ENCODE measurements at places on chromosomes 1 and 21.

DNA sequence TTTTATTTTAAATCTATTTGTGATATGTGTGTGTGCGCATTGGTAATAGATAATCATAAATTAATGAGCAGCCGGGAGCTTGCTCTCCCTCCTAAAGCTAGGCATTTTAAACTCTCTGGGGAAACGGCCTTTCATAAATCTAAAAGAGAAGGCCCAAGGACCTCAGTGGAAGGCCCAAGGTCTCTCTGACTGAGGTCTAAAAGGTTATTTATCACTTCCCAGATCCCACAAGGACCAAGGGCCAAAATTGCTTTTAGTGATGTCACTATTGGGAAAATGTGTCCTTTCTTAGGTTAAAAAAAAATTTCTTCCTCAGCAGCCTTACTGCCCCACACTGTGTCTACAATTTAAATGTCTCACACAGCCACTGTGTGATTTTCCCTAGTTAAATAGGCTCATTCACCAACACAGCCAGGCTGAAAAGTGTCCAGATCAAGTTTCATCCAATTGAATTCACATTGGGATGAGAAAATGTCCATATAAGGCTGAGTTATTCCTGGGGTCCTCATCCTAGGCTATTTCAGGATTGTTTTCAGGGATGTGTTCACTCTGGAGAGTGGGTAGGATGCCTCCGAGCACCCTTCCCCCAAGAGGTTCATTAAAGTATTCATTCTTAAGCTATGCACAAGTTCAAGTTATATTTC, 46.1 kb downstream of the SLC44A3 start:
- peak; percentile 65 for DNase-seq

DNA sequence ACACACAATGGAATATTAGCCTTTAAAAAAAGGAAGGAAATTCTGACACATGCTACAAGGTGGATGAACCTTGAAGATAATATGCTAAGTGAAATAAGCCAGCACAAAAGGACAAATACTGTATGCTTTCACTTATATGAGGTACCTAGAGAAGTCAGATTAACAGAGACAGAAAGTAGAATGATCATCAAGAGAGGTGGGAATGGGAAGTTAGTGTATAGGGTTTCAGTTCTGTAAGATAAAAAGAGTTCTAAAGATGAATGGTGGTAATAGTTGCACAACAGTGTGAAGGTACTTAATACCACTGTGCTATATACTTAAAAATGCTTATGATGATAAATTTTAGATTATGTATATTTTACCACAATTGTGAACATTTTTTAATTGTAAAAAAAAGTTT, 7.2 kb downstream of the RPAP2 start:
- no peak for DNase-seq

- no peak for DNase-seq
Observed at GRCh38 chr1:234776256-234776875, 166.4 kb upstream of the IRF2BP2 start.

DNA sequence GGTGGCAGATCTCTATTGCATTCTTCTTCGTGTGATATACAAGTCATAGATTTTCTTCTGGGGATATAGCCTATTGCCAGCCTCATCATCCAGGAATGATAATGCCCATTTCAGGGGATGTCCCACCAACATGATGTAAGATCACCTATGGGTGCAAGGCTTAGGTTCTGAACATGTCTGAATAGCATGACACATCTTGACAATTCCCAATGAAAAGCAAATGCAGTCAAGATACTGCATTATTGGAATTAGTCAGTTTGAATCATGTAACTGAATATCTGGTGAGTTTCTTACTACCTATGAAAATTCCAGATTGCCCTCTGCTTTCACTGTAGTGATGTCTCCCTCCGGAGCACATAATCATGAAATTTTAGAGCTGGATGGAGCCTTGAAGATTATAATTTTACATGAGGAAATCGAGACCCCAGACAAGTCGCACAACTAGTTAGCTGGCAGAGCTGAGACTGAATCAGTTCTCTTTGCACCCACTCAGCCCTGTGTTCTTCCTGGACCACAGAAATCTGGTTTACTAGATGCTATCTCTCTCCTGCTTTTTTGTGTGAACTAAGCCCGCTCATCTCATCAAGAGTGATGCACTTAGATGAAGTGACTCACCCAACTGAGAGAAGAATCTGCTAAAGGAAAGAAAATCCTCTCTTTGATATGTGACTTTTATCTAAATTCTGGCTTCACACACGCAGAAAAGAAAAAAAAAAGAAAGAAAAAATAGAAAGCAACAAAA, 65.0 kb downstream of the WDR64 start:
- DNase-seq: peak; percentile 75

- DNase-seq: no peak
Observed at GRCh38 chr1:86972262-86972661, 57.8 kb downstream of the HS2ST1 start.

DNA sequence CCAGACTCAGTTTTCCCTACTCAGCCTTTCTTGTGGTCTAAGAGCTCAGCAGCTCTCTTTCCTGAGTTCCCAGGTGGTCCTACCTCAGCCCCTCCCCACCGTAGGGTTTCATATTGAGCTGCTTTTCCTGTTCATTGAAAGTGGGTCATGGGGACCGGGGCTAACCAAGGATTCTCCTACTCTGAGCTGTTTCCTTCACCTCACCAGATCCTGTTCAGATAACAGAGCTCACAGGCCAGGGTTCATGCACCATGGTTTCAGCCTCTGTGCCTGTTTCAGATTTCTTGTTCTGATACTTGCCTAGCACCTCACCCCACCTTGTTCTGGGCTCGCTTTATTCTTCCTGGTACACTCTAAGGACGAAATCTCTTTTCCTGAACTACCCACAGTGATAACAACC, 8.5 kb downstream of the UBQLN4 start:
- no peak for DNase-seq

GRCh38 chr1:181514298-181515290, 31.3 kb downstream of the CACNA1E start:
- no peak for DNase-seq

GRCh38 chr1:21494196-21494595, 15.0 kb upstream of the ALPL start:
- no peak for DNase-seq

DNA sequence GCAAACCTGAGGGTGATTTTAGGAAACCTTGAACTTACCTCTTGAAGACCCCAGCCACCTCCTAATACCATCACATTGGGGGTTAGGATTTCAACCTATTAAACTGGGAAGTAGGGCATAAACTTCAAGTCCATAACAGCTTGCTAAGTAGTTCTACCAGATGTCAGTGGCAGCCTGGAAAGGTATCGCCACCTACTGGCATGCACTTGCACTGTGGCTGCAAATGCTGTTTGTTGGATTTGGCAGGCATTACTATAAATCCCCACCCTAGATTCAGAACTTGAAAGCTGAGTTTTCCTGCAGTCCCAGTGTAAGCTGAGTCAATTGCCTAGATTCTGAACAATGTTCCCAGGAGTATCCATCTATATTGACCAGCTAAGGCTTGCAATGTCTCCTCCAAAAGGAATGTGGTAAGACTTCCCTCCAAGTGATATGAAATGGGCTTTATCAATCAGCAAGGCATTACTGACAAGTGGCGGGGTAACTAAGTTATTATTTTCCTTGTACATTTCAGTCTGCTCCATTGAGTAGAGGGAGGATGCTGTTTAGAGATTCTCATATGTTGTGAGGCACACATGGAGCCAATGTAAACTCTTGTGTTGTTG, 474.5 kb downstream of the PTPRC start:
- peak; percentile 58 for DNase-seq

DNA sequence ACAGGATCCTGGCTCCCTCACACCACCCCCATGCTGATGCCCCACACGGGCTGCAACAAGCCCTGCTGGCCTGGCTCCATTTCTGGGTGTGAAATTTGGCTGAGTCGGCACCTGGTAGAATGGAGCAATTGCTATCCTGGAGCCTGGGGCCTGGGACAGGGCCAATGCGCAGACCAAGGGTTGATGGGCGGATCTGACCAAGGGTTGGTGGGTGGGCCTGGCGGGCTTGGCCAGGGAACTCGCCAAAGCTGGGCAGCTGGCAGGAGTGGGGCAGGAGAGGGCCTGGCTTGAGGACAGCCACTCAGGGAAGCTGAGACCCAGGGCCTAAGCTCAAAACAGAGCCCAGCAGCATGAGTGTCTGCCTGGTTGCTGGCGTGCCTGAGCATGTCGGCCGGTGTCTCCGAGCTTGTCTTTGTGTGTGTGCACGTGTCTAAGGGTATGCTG, 70.9 kb upstream of the POU3F1 start:
- no peak for DNase-seq
